Stimulated activated CD4-positive, alpha-beta T cell treated with anti-CD3 and anti-CD28 coated beads, Interleukin-2, amount 100 ng/mL, for 4 hours (primary cell): ENCODE measurements at places on chromosomes 4 and X.
A peak's percentile ranks its signal among the peaks of the same experiment; 100 is the strongest.

GRCh38 chr4:8168832-8169598 is 10.4 kb upstream of the ABLIM2 start:
- DNase-seq = no peak

GRCh38 chr4:71255976-71256375 is 82.8 kb upstream of the SLC4A4 start:
- no peak for DNase-seq

GRCh38 chrX:82218361-82218760 is 1016.5 kb downstream of the SH3BGRL start:
- no peak for DNase-seq

DNA sequence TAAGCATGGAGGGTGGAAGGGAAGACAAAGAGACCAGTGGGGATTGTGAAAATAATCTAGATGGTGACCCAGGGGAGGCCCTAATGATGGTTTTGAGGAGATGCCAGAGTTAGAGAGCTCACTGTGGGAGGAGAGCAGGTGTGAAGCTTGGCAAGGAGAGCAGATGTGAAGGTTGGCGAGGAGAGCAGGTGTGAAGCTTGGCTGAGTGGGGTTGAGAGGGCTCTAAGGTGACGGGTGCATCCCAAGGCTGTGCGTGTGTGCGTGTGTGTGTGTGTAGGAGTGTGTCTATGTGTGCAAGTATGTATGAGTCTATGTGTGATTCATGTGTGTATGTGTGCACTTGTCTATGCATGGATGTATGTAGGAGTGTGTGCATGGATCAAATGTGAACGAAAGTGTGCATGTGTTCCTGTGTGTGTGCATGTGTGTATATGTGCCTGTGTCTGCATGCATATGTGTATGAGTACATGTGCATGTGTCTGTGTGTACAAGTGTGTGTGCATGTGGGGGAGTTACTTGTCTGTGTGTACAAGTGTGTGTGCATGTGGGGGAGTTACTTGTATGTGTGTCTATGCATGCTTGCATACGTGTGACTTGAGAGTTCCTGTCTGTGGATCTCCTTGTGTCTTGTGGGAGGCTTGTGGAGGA is 72.0 kb downstream of the EVC start:
- DNase-seq = no peak

DNA sequence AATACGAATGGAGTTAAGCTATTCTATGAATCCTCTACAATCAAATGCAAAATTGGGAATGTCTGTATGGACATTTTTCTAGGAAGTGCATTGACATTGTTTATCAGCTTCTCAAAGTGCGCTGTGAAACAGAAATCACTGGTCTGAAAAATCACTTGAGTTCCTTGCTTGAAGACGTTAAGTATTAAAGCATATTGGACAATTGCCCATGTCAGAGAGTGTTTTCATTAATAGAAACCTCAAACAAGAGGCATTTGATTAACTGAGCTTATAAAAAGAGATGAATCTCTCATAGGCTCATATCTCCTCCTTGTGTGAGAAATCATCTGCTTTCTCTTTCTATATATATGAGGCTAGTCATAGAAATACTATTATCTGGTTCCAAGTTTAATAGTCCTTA is 692.1 kb upstream of the POU3F4 start:
- DNase-seq = no peak

DNA sequence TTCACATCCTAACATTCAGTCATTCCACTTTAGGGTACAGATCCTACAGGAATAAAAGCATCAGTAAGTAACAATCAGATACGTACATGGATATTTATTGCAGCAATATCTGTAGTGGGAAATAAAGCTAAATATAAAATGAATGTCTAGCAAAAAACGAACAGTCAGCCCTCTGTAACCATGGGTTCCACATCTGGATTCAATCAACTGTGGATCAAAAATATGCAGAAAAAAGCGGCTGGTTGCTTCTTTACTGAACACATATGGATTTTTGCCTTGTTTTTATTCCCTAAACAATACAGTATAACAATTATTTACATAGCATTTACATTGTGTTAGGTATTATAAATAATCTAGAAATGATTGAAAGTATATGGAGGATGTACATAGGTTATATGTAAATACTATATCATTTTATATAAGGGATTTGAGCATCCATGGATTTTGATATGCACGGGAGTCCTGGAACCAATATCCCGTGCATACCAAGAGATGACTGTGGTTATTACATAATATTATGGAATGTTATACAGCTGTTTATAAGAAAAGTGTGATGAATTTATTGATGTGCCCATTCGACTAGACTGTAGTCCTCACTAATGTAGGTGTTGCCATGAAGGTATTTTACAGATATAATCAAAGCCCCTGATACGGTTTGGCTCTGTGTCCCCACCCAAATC is 132.8 kb downstream of the ARHGEF9 start:
- no peak for DNase-seq

GRCh38 chr4:76207549-76207948 is 6.1 kb downstream of the SCARB2 start:
- DNase-seq = no peak

DNA sequence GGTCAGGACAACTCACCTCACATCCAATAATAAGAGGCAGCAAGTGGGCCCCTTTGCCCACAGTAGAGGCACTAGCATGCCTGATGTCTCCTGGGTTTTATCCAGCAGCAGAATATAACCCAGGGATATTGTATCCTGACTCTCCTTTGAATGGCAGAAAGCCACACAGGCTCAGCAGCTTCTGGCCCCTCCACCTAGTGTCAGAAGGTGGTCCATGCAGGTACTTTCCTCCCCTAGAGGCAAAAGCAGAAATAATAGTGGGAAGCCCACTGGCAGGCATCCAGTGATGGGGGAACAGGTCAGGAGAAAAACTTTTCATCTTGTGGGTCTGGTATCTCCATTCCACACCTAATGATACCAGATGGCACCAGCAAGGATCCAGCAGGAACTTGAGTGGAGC is 75.5 kb upstream of the IRS4 start:
- no peak for DNase-seq

GRCh38 chr4:107665001-107665400 is 55.0 kb downstream of the PAPSS1 start:
- no peak for DNase-seq

DNA sequence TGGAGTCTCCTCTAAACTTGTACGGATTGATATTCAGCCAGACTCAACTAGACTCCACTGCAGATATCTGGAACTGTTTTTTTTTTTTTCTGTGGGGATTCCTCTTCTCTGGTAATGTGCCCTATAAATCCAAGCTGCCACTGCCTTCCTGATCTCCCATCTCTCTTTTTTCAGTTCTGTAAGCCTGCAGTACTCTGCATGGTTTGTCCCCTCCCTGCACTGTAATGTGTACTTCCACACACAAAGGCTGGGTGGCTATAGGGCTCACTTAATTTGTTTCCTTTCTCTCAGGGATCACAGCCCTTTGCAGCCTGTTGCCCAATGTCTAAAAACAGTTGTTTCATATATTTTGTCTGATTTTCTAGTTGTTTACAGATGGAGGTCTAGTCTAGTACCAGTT is 84.7 kb upstream of the RPA4 start:
- DNase-seq = no peak

- DNase-seq = no peak
These were observed 32.6 kb upstream of the SPON2 start for GRCh38 chr4:1204828-1205585.

- DNase-seq = no peak
These were observed 402.8 kb upstream of the NWD2 start for GRCh38 chr4:36841583-36842326.

- no peak for DNase-seq
These were observed 544.7 kb upstream of the NDST4 start for GRCh38 chr4:115657991-115658650.

DNA sequence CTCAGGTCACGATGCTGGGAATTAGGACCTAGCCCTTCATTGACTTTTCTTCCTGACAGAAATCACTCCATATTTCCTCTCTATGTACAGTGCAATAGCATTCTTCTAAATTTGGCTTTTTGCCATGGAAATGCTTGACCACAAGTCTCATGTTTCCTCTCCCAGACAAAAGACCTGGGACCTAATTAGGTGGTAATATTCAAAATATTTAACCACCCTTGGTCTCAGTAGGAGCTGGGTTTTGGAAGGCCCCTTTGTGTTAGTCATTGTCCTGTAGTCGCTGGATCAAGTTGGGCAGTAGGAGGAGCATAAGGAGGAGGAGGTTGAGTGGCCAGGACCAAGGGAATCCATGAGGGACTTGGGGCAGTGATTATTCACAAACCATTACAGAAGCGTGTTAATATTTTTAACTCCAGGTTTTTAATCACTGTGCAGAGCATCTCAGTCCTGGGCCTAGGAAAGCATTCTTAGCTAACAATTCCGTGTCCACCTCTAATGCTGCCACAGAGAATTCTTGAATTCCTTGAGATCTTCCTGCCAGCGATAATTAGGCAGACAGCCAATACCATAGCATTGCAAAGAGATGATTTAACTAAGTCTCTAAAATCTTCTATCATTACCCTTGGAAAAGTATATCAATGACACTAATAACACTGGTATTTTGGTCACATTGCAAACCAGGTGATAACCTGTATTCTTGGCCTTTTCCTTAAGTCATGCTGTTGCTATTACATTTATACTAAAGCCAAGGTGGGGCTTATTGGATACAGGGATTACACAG is 25.0 kb upstream of the SHROOM4 start:
- no peak for DNase-seq

- DNase-seq = no peak
These were observed 205.1 kb upstream of the EMCN start for GRCh38 chr4:100722866-100723459.

- no peak for DNase-seq
These were observed 347 bp downstream of the AMTN start for GRCh38 chr4:70518716-70519115.

- DNase-seq = no peak
These were observed 84.9 kb upstream of the SPANXB1 start for GRCh38 chrX:140917354-140918115.

- DNase-seq = no peak
These were observed 1.4 kb downstream of the PDZD4 start for GRCh38 chrX:153828723-153829548.

DNA sequence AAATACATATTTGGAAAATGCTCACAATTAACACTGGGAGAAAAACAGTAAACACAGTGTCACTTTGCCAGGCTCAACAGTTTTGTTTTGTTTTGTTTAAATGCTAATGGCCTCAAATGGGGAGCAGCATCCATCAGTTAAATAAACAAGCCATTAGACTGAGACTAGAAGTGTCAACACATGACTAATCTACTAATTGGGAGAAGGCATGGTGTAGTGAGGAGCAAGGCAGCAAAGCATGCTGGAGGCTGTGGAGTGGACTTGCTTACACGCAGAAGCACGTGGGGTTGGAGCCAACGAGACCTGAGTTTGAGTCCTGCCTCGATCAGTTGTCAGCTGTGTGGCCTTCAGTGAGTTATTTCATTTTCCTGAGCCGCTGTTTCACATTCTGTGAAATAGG is 29.0 kb downstream of the UTP14A start:
- no peak for DNase-seq

- peak; percentile 30 for DNase-seq
These were observed 553 bp downstream of the SEPTIN6 start for GRCh38 chrX:119692191-119693039.

GRCh38 chrX:118729042-118729652 is 1.7 kb downstream of the IL13RA1 start:
- DNase-seq = no peak

DNA sequence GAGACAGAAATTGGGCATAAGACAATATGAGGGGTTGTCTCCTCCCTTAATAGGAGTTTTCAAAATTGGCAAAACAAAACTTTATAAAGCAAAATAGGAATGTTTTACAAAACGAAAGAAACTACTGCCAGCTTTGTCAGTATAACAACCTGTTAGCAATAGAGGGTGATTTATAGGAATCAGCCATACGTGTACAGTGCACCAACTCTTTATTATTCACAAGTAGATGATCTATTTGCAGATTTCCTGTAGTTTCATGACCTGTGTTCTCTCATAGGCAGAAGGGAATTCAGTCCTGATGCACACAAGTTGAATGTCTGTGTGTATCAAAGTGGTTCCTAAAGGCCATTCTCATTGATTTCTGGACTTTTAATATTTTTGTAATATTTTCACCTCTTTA is 116.3 kb downstream of the MFAP3L start:
- DNase-seq = no peak

DNA sequence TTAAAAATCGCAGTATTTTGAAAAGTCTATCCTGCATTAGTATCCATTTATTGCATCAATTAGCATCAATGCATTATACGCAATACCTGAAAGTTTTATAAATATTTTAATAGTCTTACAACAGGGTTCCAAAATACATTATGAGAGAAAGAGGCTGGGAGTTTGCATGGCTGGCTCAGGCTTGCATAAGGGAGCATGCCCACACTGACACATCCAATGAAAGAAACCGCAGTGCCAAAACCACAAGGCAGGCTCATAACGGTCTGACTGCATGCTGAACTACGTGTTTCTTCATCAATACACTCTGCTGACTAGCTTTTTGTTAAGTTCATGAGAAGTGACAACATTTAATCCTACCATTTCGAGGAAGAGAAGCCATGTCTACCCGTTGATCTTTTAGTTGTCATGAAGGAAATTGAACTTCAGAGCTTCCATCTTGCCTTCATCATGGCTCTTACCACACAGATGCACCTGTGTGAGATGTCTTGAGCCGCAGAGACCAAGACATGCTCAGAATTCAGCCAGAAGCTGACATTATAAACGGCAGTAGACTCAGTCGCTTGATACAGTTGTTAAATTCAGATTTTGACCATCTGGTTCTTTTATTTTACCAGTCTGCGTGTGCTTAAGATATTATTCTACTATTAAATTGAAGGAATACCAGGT is 168.8 kb upstream of the FRG1 start:
- no peak for DNase-seq

- peak; percentile 43 for DNase-seq
These were observed 59.9 kb downstream of the GSPT2 start for GRCh38 chrX:51802917-51803688.

GRCh38 chrX:130741151-130741550 is 161.9 kb downstream of the ENOX2 start:
- DNase-seq = no peak

- DNase-seq = no peak
These were observed 415.8 kb downstream of the STIM2 start for GRCh38 chr4:27276307-27277073.

- no peak for DNase-seq
These were observed 122.2 kb downstream of the SHROOM4 start for GRCh38 chrX:50691820-50692219.
